Ascending aorta (tissue), 2 donors: ENCODE measurements at places on chromosomes 7 and 10.
A peak's percentile ranks its signal among the peaks of the same experiment; 100 is the strongest.

DNA sequence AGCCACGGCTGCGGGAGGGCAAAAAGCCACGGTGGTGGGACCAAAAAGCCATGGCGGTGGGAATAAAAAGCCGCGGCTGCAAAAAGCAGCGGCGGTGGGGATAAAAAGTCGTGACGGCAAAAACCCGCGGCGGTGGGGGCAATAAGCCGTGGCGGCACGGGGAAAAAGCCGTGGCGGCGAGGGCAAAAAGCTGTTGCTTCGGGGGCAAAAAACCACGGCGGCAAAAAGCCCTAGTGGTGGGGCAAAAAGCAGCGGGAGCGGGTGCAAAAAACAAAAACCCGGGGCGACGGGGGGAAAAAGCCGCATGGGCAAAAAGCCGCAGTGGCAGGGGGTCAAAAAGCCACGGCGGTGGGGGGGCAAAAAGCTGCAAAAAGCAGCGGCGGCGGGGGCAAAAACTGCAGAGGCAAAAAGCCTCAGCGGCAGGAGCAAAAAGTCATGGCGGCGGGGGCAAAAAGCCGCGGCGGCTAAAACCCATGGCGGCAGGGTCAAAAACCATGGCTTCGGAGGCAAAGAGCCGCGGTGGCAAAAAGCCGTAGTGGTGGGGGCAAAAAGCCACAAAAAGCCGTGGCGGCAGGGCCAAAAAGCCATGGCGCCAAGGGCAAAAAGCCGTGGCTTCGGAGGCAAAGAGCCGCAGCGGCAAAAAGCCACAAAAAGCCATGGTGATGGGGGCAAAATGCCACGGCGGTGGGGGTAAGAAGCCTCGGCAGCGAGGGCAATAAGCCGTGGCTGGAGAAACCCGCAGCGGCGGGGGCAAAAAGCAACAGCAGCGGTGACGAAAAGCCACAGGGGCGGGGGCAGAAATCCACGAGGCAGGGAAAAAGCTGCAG is 525.8 kb downstream of the ZNF33B start:
- DNase-seq: no peak

DNA sequence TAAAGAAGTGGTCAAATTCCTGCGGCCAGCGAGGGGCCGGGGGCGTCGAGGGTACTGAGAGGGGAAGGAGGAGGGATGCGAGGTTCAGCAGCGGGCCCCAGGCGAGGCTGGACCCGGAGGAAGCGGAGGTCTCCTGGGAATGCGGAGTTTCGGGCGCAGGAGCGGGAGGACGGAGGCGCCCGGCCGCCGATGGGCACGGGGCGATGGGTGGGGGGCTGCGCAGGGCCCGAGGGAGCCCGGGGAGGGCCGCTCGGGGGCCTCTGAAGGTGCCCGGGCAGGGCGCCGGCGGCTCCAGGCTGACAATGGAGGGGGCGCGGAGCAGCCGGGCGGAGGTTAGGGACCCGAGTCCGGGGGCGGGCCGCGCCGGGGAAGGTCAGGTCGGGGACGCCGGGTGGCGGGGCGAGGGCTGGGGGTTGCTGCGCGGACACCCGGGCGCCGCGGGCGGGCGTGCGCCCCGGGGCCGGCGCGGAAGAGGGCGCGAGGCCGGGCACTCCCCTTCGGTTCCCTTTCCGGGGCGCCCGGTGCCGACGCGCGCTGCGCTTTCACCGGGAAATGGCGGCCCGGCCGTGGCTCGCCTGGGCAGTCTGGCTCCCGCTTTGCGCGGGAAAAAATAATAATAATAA is 683 bp downstream of the MACROH2A2 start:
- no peak for DNase-seq

DNA sequence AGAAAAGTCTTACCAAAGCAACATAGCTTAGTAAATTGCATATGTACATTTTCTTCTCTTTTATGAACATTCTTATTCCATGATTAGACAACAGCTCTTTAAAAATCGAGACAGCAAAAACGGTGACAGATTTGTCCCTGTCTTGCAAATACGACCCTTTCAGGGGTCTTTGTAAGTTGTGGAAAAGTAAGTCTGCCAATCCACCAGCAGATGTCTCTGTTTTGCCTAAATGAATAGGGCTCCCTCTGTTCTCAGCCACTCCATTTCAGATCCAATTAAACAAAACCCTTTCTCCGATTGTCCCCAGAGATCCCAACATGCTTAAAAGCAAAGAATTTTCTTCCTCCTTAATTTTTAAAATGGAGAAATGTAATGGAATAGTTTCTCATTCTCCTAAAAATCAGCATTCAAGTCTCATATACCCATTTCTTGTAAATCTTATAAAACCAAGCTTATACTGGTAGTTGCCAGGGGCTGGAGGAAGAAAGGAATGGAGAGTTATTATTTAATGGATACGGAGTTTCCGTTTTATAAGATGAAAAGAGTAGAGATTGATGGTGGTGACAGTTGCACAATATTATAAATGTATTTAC is 61.0 kb upstream of the NFE2L3 start:
- no peak for DNase-seq

- DNase-seq: peak; percentile 93
These were observed 3.2 kb downstream of the MKX start for GRCh38 chr10:27742195-27743011.

GRCh38 chr7:3427957-3428356 is 126.9 kb downstream of the SDK1 start:
- no peak for DNase-seq

- no peak for DNase-seq
These were observed 881 bp upstream of the SSBP1 start for GRCh38 chr7:141737118-141737835.

GRCh38 chr7:70132852-70133690 is 534.8 kb downstream of the AUTS2 start:
- no peak for DNase-seq

DNA sequence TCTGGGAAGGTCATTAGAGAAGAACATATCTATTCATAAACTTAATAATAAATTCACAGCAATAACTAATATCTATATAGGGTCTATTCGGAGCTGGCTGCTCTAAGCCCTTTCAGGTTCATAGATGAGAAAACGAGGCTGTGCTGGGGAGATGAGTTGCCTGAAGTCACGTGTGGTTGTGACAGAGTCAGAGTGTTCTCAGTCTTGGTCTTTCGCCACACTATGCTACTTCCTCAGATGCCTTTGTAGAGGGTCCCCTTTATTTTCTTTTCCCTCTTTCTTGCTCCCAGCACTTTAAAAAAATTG is 43.7 kb upstream of the FAM180A start:
- no peak for DNase-seq

DNA sequence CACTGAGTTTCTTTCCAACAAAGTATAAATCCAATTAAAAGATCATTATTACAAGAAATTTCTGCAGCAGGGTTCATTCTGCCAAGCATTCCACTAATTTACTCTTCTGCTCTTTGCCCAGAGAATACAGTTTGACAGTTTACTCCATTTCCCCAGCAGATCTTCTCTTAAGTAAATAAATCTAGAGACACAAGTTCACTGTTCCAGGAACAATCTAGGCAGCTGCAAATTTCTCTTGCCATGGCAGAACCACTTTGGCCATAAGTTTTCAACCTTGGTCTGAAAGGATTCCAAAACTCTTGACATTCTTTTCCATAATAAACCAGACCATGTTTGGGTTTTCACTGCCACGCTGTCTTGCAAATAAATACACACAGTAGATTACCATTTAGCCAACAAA is 11.5 kb downstream of the RGS10 start:
- no peak for DNase-seq

GRCh38 chr7:131507592-131508331 is 48.7 kb downstream of the PODXL start:
- DNase-seq: peak; percentile 89

DNA sequence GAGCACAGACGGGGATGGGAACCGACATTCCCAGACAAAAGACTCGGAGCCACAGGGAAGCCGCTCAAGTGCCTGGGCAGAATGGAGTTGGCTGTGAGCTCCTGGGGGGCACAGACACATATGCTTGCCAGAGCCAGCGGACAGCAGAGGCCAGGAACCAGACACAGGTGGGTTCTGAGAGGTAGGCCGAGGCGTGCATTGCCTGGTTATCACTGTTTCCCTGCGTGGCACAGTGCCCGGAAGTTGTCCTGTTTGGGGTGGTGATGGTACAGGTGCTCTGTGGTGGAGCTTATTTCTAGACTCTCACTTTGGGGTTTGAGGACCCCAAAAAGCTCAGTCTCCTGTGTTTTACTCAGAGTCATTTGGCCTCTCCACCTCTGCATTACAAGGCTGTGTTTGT is 2.5 kb downstream of the PALD1 start:
- no peak for DNase-seq
